ENCODE measurements at places on chromosomes 11 and 22.

DNA sequence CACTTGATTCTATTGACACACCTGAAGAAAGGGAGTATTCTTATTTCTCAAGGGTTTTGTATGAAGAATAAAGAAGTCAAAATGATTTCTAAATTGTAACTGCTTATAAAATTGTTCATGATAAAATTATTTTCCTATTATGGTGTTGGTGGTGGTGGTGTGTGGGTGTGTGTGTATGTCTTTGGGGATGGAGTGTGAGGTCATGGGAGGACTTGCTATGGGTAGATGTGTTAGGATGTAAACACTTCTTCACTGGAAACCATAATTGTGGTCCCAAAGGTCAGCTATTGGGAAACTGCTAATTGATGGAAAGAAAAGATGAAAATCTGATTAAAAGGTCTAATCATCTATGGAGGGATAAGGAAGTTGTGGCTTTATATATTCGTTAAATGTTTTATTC is 5.1 kb downstream of the TRIM22 start:
- DNase-seq = no peak

GRCh38 chr22:49369726-49370626 is 457.7 kb downstream of the BRD1 start:
- no peak for DNase-seq

GRCh38 chr22:45413368-45414211 is at the start of the genes RIBC2 and SMC1B:
TSS of gene RIBC2 (plus strand) at chr22:45413693. CDS start at chr22:45413887, 194 bp downstream.
TSS of gene SMC1B (minus strand) at chr22:45413599. CDS start at chr22:45413567, 32 bp downstream.
- peak; percentile 52 for DNase-seq

- no peak for DNase-seq
Observed at GRCh38 chr11:90585491-90585890, 362.6 kb upstream of the CHORDC1 start.
